ENCODE measurements at places on chromosomes 16 and 17.

- no peak for DNase-seq
These were observed 107.4 kb upstream of the CRHR1 start for GRCh38 chr17:45676695-45677094.

GRCh38 chr17:28812748-28813377 is 29.7 kb downstream of the FAM222B start:
- DNase-seq, result no peak

DNA sequence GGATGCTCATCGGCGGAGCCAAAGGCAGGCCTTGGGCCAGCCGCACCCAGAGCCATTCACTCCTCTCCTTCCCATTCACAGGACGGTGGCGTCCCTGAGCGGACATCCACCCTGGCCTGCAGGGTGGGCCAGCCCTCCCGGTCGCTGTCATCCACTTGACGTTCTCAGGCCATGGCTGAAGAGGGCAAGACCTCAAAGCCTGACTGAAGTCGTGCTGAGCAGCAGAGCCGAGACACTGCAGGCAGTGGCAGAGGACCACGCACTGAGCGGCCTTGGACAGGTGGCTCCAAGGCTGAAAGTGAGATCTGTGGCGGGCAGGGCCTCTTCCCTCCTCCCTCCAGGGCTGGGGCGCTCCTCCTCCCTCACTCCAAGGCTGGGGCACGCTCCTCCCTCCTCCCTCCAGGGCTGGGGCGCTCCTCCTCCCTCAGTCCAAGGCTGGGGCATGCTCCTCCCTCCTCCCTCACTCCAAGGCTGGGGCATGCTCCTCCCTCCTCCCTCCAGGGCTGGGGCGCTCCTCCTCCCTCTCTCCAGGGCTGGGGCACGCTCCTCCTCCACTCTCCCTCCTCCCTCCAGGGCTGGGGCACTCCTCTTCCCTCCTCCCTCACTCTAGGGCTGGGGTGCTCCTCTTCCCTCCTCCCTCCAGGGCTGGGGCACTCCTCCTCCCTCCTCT is 24.1 kb downstream of the GNPTG start:
- DNase-seq, result no peak

DNA sequence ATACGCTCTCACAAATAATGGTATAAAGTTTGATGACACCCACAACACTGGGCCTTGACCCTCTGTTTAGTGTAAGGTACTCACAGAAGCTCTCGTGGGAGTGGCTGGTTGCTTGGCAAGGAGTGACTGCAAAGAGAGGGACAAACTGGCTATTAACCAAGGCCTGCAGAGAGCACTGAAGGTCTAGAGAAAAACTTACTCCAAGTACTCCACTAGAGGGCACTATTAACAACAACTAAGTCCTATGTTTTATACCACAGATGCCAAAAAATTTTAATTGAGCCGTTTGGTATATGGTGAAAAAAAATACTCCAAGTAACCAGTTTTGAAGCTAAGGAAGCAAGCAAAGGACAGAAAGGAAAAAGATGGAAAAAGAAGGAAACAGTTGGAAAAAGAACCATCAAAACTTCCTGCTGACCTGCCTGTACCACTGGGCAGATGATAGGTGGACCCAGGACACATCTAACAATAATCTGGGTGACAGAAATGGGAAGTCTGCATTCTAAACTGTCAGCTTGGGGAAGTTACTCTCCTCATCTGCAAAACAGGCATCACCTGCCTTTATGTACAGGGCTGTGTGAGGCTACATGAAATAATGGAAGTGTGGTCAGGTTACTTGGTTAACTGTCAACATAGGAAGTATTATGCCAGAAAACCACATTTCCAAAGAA is 23.2 kb downstream of the DYNC1LI2 start:
- DNase-seq, result peak; percentile 55

GRCh38 chr16:79412783-79413225 is 187.7 kb downstream of the MAF start:
- no peak for DNase-seq

- no peak for DNase-seq
These were observed 2.0 kb downstream of the RHBDF2 start for GRCh38 chr17:76499267-76499667.

All from CD4-positive, alpha-beta T cell treated with Interleukin-4 for 4 hours (primary cell).